ENCODE measurements at places on chromosomes 7 and 10.

GRCh38 chr7:52006674-52007073, 690.1 kb upstream of the COBL start:
- no peak for DNase-seq

- DNase-seq, result no peak
Measured at GRCh38 chr7:6510476-6511133, 40.7 kb downstream of the GRID2IP start.

DNA sequence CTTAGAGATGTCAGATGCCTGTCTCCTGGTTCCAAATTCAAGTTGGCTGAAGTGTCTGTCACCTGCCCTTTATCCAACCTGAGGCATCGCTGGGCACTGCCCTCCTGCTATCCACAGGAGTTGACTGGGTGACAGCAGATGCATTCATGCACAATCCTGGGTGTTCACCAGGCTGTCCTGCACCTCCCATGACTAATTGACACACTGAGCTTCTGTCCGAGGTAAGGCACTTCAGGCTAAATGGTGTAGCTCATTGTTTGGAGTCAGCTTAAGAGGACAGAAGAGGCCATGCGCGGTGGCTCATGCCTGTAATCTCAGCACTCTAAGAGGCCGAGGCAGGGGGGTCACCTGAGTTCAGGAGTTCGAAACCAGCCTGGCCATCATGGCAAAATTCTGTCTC, 2.4 kb downstream of the UCMA start:
- no peak for DNase-seq

DNA sequence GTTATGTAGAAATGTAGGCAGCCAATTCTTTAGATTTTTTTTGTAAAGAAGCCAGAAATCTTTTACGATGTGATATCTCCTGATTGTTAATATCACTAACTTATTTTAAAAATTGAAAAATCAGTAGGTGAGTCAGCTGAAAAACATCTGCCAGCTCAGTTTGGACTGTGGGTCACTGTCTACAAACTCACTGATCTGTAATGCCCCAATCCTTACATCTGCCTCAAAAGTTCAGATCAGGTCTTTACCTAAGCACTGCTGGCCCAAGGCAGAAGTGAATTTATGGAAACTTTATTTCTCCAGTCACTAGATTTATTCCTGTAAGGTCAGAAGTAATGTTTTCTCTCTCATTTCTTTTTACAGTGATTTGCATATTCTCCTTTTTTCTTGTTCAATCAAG, 31.0 kb upstream of the FAM13C start:
- DNase-seq, result no peak

DNA sequence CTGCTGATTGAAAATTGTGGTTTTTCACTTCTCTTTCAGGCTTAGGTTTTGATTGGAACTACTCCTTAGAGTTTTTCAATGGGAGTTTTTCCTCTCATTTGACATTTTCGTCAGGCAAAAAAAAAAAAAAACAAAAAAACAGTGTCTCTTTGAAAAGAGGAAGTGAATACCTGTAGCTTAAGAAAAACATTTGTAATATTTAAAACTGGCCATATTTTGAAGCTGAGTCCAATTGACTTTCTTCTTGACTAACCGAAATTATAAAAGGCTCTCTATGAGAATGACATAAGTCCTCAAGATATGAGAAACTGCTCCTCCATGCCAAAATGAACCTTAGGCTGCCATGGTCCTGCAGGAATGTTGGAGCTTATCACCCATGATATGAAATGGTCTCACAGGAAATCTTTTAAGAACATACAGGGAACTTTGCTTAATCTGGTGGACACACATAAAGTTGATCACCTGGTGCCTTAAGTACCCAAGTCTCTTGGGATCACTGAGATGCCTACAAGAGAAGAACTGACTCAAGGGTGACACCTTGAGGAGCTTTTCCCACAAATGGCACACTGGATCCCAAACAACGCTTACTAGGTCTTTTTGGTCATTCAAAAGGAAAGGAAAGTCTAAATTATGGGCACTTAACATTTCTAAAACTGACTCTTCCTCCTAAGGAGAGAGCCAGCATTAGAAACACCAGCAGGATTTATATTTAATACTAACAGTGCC, 263.4 kb downstream of the CDC14C start:
- no peak for DNase-seq

- no peak for DNase-seq
Measured at GRCh38 chr7:29350351-29350750, 155.8 kb downstream of the CHN2 start.

DNA sequence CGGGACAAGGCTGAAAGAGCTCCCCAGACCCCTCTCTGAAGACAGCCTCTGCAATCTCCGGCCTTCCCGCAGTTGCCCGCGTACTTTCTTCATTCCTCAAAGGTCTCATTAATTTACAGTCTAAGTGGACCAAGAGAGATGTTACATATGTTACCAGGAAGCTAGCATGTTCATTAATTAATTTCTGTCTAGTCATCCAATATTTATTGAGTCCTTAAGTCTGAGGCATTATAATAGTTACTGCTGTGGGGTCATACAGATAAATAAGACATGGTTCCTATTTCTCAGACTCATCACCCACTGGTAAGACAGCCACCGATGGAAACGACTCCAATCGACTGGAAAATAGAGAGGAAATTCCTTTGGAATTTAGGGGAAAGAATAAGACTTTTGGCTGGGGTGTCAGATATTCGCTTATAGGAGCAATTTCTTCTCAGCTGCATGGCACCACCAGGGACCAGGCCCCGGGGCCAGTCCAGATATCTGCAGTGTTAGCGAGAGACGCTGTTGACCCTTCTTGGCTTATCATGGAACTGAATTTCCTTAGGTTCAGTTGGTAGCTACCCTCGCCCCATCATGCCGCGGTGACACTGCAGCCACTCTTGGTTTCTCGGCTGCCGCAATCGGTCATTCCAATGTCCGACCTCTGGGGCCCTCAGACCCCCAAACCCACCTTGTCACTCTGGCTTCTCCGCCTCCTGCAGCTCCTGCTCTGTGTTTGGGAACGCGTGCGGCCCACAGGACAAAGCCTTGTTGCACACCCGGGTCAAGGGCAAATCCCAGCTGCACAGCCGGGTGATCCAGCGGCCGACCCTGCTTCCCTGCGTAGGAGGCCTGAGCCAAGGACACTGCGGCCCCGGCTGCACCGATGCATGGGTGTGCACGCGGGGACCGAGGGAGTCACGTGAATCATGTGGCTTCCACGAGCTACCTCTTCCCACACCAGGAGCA, 383.2 kb downstream of the DNAJB6 start:
- DNase-seq, result no peak

- DNase-seq, result no peak
Measured at GRCh38 chr7:50584793-50585408, 19.7 kb upstream of the DDC start.

- DNase-seq, result no peak
Measured at GRCh38 chr10:102678068-102678400, 33.8 kb downstream of the TRIM8 start.

DNA sequence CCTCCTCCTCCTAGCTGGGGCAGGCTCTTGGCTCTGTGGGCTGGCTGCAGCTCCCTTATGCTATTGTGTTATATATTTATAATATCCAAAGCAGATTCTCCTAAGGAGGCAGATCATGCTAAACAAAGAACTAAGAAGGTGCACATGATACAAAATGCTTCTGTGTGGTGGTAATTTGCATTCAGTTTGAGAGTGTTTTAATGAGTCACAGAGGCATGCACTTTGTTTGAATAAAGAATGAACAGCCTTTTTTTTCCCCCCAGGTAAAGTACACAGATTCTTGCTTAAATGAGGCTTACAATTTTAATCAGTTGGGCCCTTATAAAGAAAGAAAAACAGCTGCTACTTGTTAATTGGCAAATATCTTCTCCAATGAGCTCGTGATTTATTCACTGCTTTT, 95.0 kb downstream of the FANK1 start:
- DNase-seq, result no peak

DNA sequence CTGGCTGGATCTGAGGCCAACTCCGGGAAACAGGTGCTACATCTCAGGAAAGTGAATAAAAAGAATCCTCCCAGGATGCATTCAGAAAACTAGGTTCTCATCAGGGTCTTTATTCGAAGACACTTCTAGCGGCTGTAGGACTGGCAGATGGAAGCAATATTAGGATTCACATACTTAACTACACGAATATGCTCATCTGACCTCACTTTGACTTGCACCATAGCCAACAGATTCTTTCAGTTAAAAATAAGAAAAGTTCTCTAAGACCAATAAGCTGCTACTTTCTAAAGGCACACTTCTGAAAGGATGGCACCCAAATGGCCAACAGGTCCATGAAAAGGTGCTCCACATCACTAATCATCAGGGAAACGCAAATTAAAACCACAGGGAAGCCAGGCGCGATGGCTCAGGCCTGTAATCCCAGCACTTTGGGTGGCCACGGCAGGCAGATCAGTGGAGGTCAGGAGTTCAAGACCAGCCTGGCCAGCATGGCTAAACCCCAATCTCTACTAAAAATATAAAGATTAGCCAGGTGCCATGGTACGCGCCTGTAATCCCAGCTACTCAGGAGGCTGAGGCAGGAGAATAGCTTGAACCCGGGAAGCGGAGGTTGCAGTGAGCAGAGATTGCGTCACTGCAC, 258.0 kb downstream of the ZMYND11 start:
- no peak for DNase-seq
